Retinal pigment epithelial cell (primary cell): ENCODE measurements at places on chromosomes 3 and 15.
A peak's percentile ranks its signal among the peaks of the same experiment; 100 is the strongest.

- DNase-seq, result no peak
Observed at GRCh38 chr3:127720985-127721935, 48.5 kb downstream of the ABTB1 start.

DNA sequence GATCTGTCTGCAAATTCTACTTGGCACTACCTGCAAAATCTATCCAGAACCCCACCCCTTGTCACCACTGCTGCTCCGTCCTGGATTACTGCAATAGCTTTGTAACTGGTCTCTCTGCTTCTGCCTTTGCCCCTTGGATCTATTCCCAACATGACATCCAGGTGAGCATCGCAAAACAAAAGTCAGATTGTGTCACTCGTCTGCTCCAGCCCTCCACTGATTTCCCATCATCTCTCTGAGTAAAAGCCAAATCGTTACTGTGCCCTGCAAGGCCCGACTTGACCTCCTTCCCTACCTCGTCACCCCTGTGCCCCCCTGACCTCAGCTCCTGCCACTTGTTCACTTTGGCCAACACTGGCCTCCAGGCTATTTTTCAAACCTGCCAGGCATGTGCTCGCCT lies 9.4 kb downstream of the SPTBN5 start:
- no peak for DNase-seq

DNA sequence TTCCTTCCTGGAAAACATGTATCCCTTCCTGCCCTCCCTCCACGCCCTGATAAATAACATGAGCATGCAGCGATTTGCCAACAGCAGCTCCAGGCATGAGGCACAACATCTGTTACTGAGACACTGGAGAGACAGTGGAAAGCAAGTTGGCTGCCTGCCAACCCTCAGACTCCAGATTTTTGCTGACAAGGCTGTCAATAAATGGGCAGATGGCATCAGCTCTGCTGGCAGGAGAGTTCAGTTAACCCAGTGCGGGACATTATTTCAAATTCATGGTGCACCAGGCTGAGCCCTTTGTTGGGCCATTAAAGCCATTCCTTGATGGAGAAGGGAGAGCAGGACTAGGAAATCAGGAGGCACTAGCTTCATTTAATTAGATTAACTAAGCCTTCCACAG lies 293.3 kb downstream of the MEX3B start:
- no peak for DNase-seq

- DNase-seq, result no peak
Observed at GRCh38 chr3:183247011-183247589, 6.0 kb upstream of the B3GNT5 start.

- no peak for DNase-seq
Observed at GRCh38 chr3:195063581-195064193, 207.3 kb downstream of the XXYLT1 start.

- no peak for DNase-seq
Observed at GRCh38 chr3:189724356-189724755, 93.2 kb downstream of the TP63 start.

- no peak for DNase-seq
Observed at GRCh38 chr3:95750097-95750496, 1064.3 kb upstream of the EPHA6 start.

DNA sequence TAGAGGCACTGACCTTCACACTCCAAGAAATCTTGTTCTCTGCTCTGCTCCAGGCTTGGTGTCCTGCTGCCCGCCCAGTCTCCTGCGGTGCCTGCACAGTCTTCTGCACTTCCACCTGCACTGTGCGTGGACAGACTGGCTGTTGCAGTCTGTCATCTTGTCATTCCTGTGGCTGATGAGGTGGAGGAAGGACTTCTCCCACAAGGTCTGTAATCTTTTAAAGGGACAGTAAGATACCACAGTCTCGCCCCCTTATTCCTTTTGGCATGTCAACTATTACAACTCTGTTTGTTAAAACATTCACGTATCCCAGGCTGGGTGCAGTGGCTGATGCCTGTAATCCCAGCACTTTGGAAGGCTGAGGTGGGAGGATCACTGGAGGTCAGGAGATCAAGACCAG lies 54.1 kb upstream of the IGF2BP2 start:
- DNase-seq, result no peak

GRCh38 chr3:52178537-52178936 lies 19.4 kb upstream of the ALAS1 start:
- no peak for DNase-seq

DNA sequence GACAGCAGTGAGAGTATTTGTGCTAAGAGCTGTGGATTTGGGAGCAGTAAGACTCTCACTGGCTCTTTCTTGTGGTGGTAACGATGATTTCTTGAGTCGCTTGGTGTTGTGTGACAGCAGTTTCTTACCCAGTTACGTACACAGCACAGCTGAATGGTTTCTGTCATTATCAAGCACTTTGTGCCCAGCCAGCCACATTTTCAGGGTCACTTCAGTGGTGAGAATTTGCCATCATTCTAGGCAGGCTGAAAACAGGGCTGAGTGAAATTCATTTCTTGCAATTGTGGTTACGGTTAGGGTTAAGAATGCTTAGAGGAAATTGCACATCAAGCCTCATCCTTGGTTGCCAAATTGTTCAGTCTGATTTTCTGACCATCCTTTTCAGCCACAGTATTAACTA lies 130.1 kb downstream of the RYR3 start:
- DNase-seq, result no peak

- peak; percentile 8 for DNase-seq
Observed at GRCh38 chr3:132343018-132343612, 25.9 kb downstream of the ACP3 start.

- no peak for DNase-seq
Observed at GRCh38 chr3:140859592-140860336, 81.9 kb upstream of the SLC25A36 start.

DNA sequence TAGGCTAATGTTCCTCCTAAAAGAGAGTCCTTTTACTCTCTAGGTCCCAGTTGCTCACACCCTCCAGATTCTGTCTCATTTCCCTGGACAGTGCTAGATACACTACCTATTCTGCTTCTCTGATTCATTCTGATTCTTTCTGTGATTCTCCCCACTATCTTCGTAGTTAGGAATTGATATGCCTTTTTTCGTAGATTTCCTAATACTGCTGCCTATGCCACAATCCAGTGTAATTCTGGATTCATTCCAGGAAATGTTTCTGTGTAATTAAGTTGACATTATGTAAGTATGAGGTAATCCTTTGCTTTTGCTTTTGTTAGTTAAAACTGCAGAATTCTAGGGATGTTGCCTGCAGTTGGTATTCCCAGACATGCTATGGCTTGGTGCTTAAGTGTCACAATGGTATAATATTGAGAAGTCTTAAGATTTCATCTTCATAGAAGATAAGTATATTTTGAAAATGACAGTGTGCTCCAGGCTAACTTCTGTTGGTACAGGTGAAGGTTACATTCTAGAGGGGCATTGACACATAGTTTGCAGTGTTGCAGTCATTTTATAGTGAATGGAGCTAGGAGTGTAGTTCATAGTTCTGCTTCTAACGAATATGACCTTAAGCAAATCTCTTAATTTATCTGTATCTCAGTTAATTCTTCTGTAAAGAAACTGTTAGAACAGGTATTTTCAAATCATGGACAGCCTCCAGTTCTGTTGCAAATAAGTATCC lies 54.3 kb downstream of the RIOX2 start:
- DNase-seq, result peak; percentile 38

- DNase-seq, result no peak
Observed at GRCh38 chr15:86505951-86506350, 426.3 kb downstream of the AGBL1 start.

DNA sequence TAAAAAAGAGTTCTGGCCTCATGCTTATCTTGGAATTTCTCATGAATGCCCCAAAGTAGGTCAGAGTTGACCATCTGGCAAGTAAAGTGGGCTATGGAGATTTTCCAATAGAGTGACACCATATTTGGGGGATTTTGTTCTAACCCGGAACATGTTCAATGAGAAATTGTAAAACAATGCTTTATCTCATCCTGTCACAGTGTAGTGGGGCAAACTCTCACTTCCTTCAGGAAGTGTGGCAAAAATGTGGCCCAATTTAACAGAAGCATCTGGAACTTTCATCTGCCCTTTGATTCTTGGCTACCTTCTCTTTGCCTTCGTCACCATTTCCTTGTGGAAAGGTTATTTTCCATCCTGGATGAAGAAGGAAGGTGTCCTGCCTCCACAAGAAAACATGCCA lies 70.8 kb downstream of the ADAMTS9 start:
- DNase-seq, result no peak

GRCh38 chr3:139281096-139281495 lies 62.7 kb upstream of the MRPS22 start:
- DNase-seq, result no peak

DNA sequence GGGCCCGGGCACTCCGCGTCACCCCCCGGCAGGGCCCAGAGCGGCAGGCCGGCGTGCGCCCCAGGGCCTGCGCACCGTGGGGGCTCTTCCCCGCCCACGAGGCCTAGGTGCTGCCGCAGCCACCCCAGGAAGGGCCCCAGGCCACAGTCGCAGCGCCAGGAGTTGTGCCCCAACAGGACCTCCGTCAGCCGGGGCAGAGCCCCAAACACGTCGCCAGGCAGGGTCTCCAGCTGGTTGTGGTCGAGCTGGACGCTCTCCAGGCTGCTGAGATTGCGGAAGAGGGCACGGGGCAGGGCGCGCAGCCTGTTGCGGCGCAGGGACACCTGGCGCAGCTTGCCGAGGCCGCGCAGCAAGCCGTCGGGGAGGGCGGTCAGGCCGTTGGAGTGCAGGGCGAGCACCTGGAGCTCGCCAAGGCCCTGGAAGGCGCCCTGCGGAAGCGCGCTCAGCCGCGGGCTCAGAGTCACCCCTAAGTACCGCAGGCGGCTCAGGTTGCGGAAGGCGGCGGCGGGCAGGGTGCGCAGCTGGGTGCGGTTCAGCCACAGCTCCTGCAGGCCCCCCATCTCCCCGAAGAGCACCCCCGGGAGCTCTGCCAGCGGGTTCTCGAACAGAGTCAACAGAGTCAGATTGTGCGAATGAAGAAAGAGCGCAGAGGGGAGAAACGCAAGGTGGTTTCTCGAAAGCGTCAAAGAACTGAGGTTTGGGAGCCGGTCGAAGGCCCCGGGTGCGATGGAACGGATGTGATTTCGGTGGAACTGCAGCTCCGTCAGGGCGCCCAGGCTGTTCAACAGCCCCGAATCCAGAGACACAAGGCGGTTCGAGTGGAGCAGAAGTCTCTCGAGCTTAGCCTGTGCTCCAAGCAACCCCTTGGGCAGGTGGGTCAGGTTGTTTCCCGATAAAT lies 2.0 kb downstream of the GP5 start:
- no peak for DNase-seq

DNA sequence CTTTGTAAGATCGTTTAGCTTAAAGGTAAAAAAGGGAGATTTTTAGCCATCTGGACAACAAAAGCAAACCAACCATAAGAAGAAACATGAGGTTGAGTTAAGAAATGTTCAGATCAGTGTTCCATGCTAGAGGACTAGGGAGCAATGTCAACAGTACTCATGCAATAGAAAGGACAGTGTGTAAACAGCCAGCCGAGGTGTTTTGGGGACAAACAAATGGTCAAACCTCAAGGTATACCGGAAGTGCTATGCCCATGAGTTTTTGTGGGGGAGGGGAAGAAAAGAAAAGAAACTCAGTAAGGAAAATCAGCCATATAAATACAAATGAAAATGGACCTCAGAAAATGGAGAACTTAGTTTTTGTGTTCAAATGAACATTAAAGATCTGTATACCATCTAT lies 289.5 kb upstream of the GRM7 start:
- DNase-seq, result no peak

GRCh38 chr3:171375666-171376595 lies 84.3 kb downstream of the TNIK start:
- no peak for DNase-seq

DNA sequence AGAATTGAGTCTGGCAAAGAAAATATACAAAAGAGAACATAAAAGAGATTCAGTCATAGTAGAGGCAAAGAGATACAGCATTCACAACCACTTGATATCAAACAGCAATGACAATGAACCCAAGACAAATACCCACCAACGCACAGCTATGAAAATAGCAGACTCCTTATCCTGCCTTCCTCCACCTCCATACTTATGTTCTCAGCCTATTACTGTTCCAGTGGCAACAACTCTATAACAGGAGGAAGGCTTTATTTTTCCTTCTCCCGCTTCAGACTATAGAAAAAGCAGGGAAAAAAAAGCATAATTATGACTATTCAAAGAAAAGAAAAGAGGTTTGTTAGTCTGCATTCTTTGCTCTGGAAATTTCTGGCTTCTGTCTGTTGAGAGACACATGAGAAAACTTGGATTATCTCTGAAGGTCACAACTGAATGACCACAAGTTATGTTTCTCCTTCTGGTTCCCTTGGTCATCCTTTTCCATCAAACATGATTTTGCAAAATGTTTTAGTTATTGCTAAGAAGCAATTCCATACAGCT lies 81.2 kb upstream of the PLXND1 start:
- DNase-seq, result no peak

DNA sequence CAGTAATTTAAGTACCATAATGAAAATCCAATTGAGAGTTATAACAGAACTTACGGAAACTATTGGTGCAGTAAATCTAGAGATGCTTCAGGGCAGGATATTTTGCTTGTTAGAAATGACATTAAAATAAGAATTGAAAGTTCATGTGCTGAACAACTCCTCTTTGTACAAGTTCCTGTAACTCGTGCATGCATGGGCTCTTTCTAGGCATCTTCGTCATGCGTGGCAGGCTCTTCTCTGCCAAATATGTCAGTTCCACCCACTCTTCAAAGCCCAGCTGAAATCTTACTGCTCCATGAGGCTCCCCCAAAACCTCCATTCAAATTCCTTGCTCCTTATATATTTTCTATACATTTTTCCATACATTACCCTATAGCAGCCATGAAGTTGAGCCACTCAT lies 48.7 kb downstream of the FBN1 start:
- no peak for DNase-seq

DNA sequence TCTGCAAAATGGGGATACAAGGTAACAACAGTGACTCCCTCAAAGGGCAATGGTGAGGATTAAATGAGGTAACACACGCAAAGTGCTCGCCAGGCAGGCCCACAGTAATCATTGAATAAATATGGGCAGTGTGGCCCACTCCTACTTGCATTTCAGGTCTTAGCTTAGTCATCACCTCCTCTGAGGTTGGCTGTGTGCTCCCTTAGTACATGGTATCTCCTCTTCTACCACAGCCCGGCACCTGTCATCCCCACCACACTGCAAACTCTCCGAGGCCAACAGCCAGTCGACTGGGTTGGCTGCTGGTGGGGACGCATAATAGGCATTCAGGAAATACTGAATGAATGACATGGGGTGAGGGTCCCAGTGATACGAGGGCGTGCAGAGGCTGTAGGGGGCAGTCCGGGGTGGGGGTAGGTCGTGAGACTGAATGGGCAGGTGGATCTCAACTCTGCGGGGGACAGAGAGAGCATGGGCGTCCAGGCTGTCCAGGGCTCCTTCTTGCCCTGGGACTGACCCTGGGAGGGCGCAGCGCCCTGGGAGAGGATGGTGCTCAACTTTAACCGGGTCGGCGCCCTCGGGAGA lies 375 bp upstream of the MYZAP start:
- no peak for DNase-seq

- no peak for DNase-seq
Observed at GRCh38 chr15:70526221-70526973, 237.0 kb downstream of the UACA start.

DNA sequence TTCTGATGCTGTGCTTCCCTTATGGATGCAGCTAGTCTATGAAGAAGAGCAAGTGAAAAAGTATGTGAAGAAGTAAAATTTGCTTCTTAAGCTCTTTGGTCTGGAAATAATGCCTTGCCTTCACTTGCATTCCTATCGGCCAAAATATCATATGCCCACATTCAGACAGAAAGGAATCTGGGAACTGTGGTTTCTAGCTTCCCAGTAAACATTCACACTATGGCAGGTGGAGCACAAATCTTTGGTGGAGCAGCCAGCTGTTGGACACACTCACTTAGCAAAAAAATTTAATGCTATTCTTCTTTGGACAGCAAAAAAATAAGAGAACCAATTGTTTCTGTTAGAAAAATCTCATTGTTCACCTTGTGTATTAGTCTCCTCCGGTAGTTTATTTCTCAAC lies 12.3 kb upstream of the COL6A6 start:
- DNase-seq, result no peak

GRCh38 chr15:101813803-101814534 lies 2.0 kb downstream of the OR4F15 start:
- DNase-seq, result no peak
